Breast epithelium (tissue), 4 donors: ENCODE measurements at places on chromosomes 3 and 15.

DNA sequence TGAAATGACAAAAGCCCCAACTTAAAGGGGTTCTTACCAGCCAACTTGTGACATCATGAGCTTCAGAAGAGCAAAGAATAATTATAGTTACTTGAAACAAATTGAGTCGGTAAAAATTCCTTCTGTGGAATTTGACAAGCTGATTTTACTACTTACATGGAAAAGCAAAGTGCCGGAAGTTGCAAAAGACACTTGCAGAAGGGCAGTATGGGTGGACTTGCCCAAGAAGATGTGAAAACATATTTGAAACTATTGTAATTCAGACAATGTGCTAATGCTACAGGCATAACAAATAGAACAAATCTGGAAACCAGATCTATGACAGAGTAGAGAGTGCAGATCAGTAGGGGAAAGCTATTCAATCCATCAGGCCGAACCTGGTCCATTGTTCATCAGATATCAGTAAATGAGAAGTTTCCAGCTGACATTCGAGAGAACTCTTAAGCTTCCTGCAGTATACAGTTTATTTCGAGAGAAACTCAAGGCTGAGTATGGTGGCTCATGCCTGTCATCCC, 2.5 kb upstream of the KIF7 start:
- H3K4me3 ChIP-seq: no peak overlapping the region
- H3K36me3 ChIP-seq: no peaks in the 10 kb centered on the region
- no peak overlapping the region for H3K27ac ChIP-seq
- peaks cover 5% of the 10 kb centered on the region for H3K4me1 ChIP-seq
- no peaks in the 10 kb centered on the region for H3K27me3 ChIP-seq
- DNase-seq: no peak

DNA sequence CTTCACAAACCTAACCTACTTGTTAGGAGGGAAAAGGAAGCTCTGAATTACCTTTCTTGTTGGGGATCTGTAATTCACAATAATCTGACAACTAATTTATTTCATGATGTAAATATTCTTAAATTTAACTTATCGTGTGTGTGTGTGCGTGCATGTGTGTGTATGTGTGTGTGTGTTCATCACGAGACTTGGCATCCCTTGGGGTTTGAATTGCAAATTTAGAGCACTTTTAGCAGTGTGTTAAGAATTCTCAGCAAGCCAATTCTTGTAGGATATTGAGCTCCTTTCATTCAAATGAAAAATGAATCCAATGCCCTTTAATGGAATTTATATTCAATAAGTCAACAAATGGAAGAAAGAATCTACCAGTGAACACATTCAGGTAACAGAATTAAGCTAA, 85.9 kb upstream of the C3orf80 start:
- no peak overlapping the region for H3K4me3 ChIP-seq
- no peak overlapping the region for H3K27ac ChIP-seq
- H3K4me1 ChIP-seq: no peaks in the 10 kb centered on the region
- no peak for DNase-seq

GRCh38 chr15:98729446-98730042, 81.2 kb downstream of the IGF1R start:
- H3K27me3 ChIP-seq: no peaks in the 10 kb centered on the region
- DNase-seq: no peak
- H3K27ac ChIP-seq: peak overlapping the region; percentile 94
- peaks cover 4% of the 10 kb centered on the region for H3K4me1 ChIP-seq

GRCh38 chr3:187013159-187013716, 82.9 kb downstream of the ST6GAL1 start:
- H3K4me3 ChIP-seq: no peak overlapping the region
- no peaks in the 10 kb centered on the region for H3K36me3 ChIP-seq
- no peak for DNase-seq
- no peaks in the 10 kb centered on the region for H3K4me1 ChIP-seq
- peak overlapping the region; percentile 66 for H3K27ac ChIP-seq
- no peaks in the 10 kb centered on the region for H3K27me3 ChIP-seq

DNA sequence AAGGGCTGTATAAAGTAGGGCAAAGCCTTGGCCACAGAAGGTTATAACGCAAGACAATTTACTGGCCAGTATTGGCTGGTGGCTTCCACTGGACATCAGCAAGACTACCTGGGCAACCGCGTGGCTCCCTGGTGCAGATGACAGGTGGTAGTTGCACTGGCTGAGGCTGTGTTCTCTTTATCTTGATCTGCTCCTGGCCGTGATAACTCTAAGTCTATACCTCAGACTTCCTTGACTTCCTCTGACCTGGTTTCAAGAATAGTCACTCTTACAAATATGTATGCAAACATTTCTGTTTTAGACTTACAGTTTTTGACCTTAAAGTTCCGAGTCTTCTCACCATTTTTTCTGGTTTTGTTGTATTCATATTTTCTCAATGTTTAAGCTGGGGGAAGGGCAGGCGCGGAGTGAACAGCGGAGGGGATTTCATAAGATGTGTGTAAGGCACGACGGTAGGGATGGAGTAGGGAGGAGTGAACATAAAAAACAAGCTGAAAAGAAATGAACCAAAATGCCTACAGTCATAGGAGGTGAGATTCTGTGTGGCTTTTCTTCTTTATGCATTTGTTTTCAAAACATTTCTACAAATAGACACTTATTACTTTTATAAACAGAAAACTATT, 15.2 kb upstream of the TMEM212 start:
- peak overlapping the region; percentile 24 for H3K27ac ChIP-seq
- H3K27me3 ChIP-seq: no peaks in the 10 kb centered on the region
- H3K4me1 ChIP-seq: no peaks in the 10 kb centered on the region
- no peaks in the 10 kb centered on the region for H3K36me3 ChIP-seq
- DNase-seq: no peak
- H3K4me3 ChIP-seq: no peak overlapping the region

DNA sequence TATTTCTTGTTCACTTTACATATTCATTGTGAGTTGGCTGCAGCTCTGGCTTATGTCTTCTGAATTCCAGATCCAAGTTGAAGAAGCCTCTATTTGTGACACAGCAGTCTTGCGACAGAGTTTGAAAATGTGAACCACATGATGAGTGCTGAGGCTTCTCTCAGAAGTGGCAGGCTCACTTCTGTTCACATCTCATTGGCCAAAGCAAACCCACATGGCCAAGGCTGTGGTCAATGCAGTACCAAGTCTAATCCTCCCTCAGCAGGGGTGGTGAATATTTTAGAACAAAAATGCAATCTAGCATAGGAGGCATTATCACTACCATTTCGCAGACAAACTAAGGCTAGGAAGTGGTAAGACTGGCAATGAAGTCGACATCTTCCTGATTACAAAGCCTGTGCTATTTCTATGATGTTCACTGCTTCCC, 45.2 kb downstream of the CDCP1 start:
- no peak for DNase-seq
- H3K36me3 ChIP-seq: no peaks in the 10 kb centered on the region
- no peak overlapping the region for H3K4me3 ChIP-seq
- no peaks in the 10 kb centered on the region for H3K4me1 ChIP-seq

DNA sequence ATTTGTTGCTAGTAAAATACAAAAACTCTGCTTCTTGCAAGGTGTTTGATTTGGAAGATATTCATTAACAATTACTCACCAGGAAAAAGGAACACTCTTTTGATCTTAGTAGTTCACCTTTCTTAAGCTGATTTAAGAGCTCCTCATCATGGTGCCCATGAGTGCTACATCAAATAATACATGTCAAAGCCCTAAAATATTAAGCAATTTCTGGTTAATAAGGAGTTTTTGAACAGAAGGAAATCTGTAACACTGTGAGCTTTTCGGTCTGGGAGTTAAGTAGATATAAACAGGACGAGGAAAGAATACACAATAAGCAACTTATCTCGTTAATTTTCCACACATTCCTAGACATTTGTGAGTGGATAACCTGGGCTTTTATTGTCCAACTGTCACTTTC, 83.9 kb upstream of the DCBLD2 start:
- H3K27ac ChIP-seq: no peak overlapping the region
- no peaks in the 10 kb centered on the region for H3K27me3 ChIP-seq
- no peak overlapping the region for H3K4me3 ChIP-seq
- no peaks in the 10 kb centered on the region for H3K4me1 ChIP-seq

DNA sequence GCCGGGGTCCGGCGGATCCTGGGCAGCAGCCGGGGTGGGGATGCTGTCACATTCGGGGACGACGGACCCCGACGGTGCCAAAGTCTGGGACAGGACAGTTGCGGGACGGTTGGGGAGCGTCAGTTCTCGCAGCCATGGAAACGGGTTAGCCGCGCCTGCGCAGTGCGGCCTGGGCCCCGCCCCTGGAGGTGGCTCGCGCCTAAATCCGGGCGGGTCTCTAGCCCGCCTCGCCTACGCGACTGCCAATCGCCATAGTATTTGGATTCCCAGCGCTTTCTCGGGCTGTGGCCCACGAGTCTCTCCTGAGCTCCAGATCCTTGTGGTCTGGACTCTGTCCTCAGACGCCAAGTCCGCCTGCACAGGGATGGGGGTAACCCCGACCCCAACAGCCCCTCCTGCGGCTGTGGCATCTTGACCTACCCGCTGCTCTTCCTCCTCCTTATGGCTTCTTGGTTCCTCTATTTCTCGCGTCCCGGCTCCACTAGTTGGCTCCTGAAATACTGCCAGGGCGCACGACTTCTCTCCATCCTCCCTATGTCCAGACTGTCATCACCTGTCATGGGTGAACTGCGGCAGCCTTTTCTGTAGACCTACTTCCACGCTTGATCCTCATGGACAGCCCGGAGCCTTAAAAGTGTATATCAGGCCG, at the start of gene ZMYND10:
ZMYND10 (minus strand) TSS at position 147 of the 649 bp plus-strand sequence. CDS start 153 bp downstream, outside the sequence.
- no peaks in the 10 kb centered on the region for H3K36me3 ChIP-seq
- no peak within 1 kb of the TSS for H3K27ac ChIP-seq
- H3K27me3 ChIP-seq: no peaks in the 10 kb centered on the region
- peak within 1 kb of the TSS; percentile 51 for H3K4me3 ChIP-seq
- H3K4me1 ChIP-seq: peaks cover 11% of the 10 kb centered on the region

- no peak for DNase-seq
- no peak overlapping the region for H3K4me3 ChIP-seq
- no peak overlapping the region for H3K27ac ChIP-seq
- H3K4me1 ChIP-seq: no peaks in the 10 kb centered on the region
- H3K36me3 ChIP-seq: no peaks in the 10 kb centered on the region
Measured at GRCh38 chr15:100106732-100107131, 235.0 kb downstream of the ADAMTS17 start.

GRCh38 chr3:189297932-189298331, 126.2 kb downstream of the TPRG1 start:
- DNase-seq: no peak
- H3K36me3 ChIP-seq: no peaks in the 10 kb centered on the region
- no peaks in the 10 kb centered on the region for H3K27me3 ChIP-seq
- H3K4me1 ChIP-seq: peaks cover 6% of the 10 kb centered on the region
- H3K27ac ChIP-seq: no peak overlapping the region

GRCh38 chr15:80619680-80620079, 75.4 kb upstream of the ABHD17C start:
- H3K4me1 ChIP-seq: no peaks in the 10 kb centered on the region
- H3K27me3 ChIP-seq: no peaks in the 10 kb centered on the region
- H3K27ac ChIP-seq: no peak overlapping the region

- no peak overlapping the region for H3K4me3 ChIP-seq
- H3K36me3 ChIP-seq: no peaks in the 10 kb centered on the region
- no peaks in the 10 kb centered on the region for H3K4me1 ChIP-seq
- no peak for DNase-seq
Measured at GRCh38 chr3:77620009-77620408, 580.1 kb downstream of the ROBO2 start.

DNA sequence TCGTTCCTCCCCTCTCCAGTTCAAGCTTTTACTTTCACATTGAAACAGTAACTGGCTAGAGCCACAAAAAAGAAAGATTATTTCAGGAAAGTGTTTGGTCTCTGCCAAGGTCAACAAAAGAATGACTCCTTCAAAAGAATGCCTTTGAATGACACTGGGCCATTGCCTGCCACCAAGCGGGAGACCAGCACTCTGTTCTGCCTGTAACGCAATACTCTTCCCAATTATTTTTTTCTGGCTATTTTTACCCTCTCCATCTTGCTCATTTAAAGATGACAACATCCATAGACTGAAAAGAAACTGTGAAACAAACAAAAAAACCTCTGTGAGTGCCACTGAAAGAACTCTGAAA, 37.3 kb downstream of the EHHADH start:
- H3K27me3 ChIP-seq: no peaks in the 10 kb centered on the region
- no peak for DNase-seq
- H3K36me3 ChIP-seq: no peaks in the 10 kb centered on the region
- H3K4me3 ChIP-seq: peak overlapping the region; percentile 47
- no peak overlapping the region for H3K27ac ChIP-seq

GRCh38 chr3:43012174-43012573, 33.1 kb downstream of the GASK1A start:
- no peaks in the 10 kb centered on the region for H3K36me3 ChIP-seq
- no peak for DNase-seq
- no peak overlapping the region for H3K27ac ChIP-seq
- H3K27me3 ChIP-seq: no peaks in the 10 kb centered on the region
- no peak overlapping the region for H3K4me3 ChIP-seq
- no peaks in the 10 kb centered on the region for H3K4me1 ChIP-seq

- no peak for DNase-seq
- H3K27me3 ChIP-seq: no peaks in the 10 kb centered on the region
- H3K36me3 ChIP-seq: no peaks in the 10 kb centered on the region
Measured at GRCh38 chr3:31086698-31087097, 192.2 kb upstream of the GADL1 start.

DNA sequence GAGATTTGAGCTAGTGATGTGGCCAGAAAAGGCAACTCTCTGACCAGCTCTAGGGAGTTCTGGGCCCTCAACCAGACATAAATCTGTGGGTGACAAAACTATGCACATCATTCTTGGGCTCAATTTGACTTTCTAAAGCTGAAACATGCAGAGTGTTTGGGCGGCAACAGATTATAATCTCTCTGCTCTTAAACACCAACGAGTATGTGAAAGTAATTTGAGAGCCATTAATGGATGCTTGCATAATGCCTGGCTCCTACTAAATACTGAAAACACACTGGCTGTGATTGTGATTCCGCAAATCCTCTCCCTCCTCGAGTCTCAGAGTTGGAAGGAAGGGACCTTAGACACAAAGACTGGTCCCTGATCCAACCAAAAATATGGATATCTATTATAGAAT, 186.7 kb downstream of the UACA start:
- no peak overlapping the region for H3K27ac ChIP-seq
- H3K27me3 ChIP-seq: no peaks in the 10 kb centered on the region
- DNase-seq: no peak
- no peaks in the 10 kb centered on the region for H3K36me3 ChIP-seq
- H3K4me1 ChIP-seq: no peaks in the 10 kb centered on the region

GRCh38 chr3:36211652-36211999, 168.7 kb upstream of the STAC start:
- no peak overlapping the region for H3K4me3 ChIP-seq
- H3K36me3 ChIP-seq: no peaks in the 10 kb centered on the region
- no peak overlapping the region for H3K27ac ChIP-seq
- no peaks in the 10 kb centered on the region for H3K4me1 ChIP-seq
- H3K27me3 ChIP-seq: no peaks in the 10 kb centered on the region
